ENCODE measurements at places on chromosomes 12 and 14.

GRCh38 chr14:58870961-58871360 is 233.2 kb downstream of the DACT1 start:
- DNase-seq, result no peak

- no peak for DNase-seq
Measured at GRCh38 chr12:113131556-113131955, 4.0 kb downstream of the RASAL1 start.

DNA sequence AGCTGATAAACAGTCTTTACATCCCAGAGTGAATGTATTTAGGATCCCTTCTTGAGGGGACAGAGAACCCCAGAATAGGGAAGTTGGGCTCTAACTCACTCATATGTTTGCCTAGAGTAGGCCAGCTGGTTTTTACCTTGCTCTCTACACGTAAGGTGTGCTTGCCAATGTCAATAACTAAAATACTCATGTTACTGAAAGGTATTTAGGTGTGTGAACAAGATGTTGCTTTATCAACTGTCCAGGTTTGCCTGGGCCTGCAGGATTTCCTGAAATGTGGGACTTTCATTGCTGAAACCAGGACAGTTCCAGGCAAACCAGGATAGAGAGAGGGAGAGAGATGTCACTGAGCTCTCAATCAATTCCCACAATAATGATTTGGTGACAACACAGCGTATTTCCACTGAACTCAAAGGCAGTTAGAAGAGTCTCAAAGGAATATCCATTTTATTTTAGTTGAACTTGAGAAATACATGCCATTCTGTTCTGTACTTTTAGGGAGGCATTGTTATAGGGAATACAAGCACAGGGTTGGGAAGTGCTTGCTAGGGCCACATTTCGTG is 171.7 kb downstream of the NRXN3 start:
- DNase-seq, result no peak

GRCh38 chr12:117189725-117190209 is 503 bp downstream of the FBXO21 start:
- DNase-seq, result peak; percentile 4

GRCh38 chr12:805022-805632 is 52.7 kb downstream of the WNK1 start:
- DNase-seq, result no peak

GRCh38 chr12:57479043-57479375 is 657 bp downstream of the ARHGAP9 start:
- no peak for DNase-seq

DNA sequence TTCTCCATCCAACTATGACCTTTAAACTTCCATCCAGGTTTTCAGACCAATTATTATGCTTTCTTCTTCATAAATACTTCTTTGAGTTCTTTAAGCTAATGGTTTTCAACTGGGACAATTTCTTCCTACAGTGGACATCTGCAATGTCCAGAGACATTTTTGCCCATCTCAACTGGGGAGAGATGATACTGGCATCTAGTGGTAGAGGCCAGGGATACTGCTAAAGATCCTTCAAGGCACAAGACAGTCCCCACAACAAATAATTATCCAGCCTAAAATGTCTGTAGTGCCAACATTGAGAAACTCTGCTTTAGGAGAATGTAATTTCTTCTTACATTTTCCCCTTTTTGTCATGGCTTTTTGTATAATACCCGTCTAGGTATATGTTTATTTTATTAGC is 10.6 kb downstream of the TRHDE start:
- no peak for DNase-seq

- no peak for DNase-seq
Measured at GRCh38 chr12:75720812-75721641, 209.6 kb upstream of the KRR1 start.

GRCh38 chr12:68595241-68595640 is 15.5 kb upstream of the RAP1B start:
- no peak for DNase-seq

GRCh38 chr12:10697156-10697555 is 23.3 kb upstream of the STYK1 start:
- DNase-seq, result no peak

GRCh38 chr14:58914279-58914855 is 274.1 kb upstream of the DAAM1 start:
- no peak for DNase-seq

DNA sequence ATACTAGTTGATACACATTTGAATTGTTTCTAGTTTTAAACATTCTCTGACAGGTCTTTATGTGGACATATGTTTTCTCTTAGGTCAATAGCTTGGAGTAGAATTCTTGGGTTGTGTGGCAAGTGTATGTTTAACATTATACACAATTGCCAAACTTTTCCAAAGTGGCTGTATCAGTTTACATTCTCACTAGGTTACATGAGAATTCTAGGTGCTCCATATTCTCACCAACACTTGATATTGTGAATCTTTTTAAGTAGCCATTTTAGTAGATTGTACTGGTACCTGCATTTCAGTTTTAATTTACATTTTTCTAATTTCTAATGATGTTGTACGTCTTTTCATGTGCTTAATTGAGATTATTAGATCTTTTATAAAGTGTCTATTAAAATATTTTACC is 28.6 kb downstream of the CCDC91 start:
- DNase-seq, result no peak

GRCh38 chr12:114400925-114401324 is 5.0 kb downstream of the TBX5 start:
- DNase-seq, result no peak

DNA sequence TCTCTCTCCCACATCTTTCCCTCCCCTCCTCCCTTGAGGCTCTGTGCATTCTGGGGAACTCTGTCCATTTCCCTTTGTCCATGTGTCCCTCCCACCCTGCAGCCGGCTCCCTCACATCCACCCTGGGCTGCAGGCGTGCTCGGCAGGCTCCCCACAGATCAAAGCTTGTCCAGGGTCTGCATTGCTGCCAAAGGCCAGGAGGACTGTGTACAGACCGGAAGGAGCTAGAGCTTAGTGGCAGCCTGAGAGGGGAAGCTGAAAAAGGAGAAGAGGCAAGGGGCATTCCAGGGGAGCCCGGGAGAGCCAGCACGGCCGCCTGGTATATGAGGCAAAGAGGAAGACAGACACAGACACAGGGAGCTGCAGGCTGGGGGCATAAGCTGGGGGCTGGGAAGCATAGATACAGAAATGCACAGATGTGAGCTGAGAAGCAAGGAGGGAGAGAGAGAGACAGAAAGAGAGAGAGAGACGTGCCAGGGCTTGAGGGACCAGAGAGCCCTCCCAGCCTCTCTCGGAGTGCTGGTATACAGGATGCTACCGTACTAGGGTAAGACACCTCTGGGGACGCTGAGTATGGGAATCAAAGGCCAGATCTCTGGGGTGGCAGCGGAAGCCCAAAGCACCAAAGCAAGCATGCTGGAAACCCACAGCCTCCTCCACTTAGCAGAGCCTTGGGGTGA is 3.3 kb downstream of the CD4 start:
- no peak for DNase-seq

GRCh38 chr14:31858868-31859267 is 218.2 kb upstream of the ARHGAP5 start:
- no peak for DNase-seq

- no peak for DNase-seq
Measured at GRCh38 chr12:31732926-31733548, 4.2 kb upstream of the AMN1 start.

GRCh38 chr12:3157581-3158323 is 80.6 kb downstream of the TSPAN9 start:
- DNase-seq, result no peak

- no peak for DNase-seq
Measured at GRCh38 chr14:99896361-99896760, 103.1 kb downstream of the EML1 start.

- no peak for DNase-seq
Measured at GRCh38 chr14:46245276-46245675, 406.3 kb downstream of the RPL10L start.

DNA sequence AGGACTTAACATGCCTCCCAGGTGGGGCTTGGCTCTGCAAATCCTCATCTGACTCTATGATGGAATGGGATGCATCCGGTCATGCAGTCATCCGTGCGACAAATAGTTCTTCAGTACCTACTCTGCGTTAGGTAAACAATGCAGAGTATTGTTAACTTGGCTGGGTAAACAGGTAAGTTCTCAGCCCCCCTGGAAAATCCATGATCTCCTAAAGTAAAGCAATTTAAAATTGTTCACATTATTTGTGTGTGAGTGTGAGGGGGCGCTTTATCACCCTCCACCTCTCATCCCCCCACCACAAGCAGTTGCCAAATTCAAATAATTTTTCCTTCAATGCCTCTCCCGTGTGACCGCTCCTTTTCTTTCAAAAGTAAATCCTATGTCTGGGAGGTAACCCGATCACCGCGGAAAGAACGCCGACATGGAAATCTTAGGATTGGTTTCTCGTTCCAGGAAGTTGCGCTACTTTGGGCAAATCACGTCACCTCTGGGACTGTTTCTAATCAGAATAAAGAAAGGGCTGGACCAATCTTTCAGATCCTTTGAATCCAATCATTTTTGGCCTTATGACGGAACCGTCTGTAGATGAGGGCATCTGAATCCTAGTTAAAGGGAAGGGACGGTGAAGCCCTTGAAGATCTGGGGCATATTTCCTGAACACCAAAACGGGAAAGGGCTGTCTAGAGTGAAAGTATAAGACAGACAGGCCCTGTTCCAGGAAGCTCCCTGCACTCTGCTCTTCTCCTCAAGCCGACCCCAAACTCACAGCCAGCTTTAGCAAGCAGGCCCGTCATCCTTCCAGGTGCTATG is 44.0 kb upstream of the SINHCAF start:
- DNase-seq, result no peak

- no peak for DNase-seq
Measured at GRCh38 chr12:4787965-4788364, 67.8 kb downstream of the GALNT8 start.

- peak; percentile 40 for DNase-seq
Measured at GRCh38 chr12:49043856-49044258, 16.7 kb downstream of the KMT2D start.

GRCh38 chr12:24898185-24898584 is 50.7 kb downstream of the BCAT1 start:
- DNase-seq, result no peak

DNA sequence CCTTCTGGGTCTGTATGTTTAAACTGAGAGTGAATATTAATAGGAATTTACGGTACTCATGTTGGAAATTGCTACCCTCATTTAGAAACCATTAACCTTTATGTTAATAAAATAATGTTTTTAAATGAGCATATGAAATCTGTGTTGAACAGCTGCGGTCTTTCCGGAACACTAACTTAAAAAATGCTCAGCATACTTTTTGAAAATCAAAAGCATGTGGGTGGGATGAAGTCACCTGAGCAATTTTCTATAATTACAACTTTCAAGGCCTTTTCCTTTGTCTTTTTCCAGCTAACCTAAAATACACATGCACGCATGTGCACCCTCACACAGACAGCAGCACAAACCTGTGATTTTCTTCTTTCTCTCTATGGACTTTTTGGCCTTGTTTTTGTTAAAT is 39.8 kb downstream of the BORCS5 start:
- DNase-seq, result no peak

- no peak for DNase-seq
Measured at GRCh38 chr12:94566345-94566744, 84.0 kb downstream of the TMCC3 start.

- DNase-seq, result no peak
Measured at GRCh38 chr14:71050227-71050823, 143.1 kb downstream of the PCNX1 start.

- no peak for DNase-seq
Measured at GRCh38 chr12:98725476-98726247, 80.6 kb downstream of the APAF1 start.

DNA sequence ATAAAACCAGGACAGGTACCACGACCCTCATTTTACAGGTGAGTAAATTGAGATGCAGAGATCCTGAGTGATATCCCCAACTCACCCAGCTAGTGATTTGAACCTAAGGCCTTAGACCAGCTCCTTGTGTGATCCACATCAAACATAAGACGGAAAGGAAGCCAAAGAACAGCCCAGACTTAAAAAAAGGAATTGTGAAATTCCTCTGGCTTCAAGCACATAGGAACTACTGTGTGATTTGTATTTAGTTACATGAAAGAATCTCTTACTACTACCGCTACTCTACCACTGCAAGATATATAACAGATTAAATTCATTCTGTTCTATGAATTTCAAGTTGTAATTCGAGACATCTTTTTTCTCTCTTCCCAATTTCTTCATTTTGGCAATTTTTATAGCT is 10.5 kb downstream of the E2F7 start:
- DNase-seq, result no peak

- no peak for DNase-seq
Measured at GRCh38 chr12:69658203-69658602, 40.9 kb downstream of the BEST3 start.

Measured in stimulated activated CD8-positive, alpha-beta memory T cell treated with anti-CD3 and anti-CD28 coated beads, Interleukin-4, amount 100 ng/mL, for 4 hours (primary cell).